ENCODE measurements at places on chromosomes 5 and 9.

DNA sequence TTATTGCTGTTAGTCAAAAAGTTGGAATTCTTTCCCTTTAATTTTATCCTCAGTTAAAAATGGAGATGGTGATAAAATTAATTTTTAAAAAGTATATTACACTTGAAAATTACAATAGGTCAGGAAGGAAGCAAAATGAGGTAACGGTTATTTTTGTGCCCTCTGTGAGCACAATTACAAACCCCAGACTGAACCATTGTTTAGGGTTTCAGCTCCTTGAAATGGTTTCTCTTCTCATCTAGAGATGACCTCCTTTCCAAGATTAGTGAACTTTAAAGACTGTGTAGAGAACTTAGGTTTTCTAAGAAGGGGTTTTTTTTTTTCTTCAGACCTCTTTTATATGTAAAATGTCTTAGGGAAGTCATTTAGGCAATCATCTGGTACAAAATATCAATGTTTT lies 126.2 kb upstream of the CHD1 start:
- DNase-seq = no peak

DNA sequence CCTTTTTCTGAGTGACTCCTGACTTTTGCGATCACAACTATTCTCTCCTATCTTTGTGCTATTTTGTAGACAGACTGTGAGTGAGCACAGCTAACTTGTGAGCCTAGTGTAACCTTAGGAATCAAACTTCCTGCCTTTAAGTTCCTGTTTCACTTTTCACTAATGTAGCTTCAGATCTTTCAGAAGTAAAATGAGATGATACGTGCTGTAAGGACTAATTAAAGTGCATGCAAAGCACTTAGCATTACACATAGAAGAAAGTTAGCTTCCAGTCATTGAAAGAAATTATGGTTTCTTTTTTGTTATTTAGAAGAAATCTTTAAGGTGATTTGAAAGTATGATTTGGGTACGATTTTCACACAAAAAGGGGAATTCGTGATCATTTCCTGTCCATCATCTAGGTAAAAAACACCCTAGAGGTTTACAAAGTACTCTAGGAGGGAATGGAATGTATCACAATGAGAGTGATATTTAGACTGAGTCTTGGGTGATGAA lies 122.7 kb downstream of the ST8SIA4 start:
- DNase-seq = no peak

GRCh38 chr9:7367726-7368125 lies 431.9 kb downstream of the DMAC1 start:
- DNase-seq = no peak

- no peak for DNase-seq
These were observed 808.5 kb downstream of the TLE4 start for GRCh38 chr9:80380301-80380700.

DNA sequence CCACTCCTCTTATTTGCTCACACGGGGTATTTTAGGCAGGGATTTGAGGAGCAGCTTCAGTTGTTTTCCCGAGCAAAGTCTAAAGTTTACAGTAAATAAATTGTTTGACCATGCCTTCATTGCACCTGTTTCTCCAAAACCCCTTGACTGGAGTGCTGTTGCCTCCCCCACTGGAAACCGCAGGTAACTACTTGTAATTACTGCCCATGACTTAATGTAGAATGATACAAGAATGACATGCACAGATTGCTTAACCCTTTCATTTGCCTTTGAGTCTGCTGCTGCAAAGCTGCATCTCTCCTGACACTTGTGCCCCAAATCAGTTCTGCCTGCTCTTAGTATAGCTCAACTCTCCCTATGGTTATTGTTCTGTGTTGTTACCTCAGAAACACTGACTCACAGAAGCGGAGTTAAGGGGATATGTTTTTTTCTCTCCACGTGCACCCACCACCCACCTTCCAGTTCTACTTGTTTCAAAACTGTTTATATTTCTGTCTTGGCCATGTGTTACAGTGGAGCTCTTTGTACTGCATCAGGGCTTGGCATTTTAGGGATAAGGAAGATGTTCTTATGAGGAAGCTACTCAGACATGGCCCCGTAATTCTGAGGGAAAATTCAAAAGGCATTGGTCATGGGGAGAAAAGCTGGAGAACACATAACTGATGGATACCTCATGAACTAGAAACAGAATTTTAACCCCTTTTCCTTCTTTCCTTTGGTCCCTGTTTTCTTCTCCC lies 2.3 kb downstream of the ADRB2 start:
- DNase-seq = no peak

DNA sequence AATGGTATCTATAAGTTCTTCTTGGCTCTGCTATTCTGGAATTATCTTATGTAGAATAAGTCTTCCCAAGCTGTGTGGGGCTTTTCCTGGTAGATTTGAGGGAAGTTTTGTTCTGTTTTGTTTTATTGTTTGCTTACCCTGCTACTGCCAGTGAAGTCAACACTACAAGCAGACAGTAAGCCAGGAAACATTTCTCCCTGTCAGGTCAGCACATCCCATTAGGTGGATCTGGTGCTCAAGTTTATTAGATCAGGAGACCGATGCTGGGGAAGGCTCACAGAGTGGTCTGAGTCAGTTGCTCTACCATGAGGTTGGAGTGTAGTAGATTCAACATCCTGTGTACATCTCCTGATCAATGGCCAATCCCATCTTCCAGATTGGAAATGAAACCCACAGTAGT lies 79.1 kb downstream of the ADRB2 start:
- no peak for DNase-seq

DNA sequence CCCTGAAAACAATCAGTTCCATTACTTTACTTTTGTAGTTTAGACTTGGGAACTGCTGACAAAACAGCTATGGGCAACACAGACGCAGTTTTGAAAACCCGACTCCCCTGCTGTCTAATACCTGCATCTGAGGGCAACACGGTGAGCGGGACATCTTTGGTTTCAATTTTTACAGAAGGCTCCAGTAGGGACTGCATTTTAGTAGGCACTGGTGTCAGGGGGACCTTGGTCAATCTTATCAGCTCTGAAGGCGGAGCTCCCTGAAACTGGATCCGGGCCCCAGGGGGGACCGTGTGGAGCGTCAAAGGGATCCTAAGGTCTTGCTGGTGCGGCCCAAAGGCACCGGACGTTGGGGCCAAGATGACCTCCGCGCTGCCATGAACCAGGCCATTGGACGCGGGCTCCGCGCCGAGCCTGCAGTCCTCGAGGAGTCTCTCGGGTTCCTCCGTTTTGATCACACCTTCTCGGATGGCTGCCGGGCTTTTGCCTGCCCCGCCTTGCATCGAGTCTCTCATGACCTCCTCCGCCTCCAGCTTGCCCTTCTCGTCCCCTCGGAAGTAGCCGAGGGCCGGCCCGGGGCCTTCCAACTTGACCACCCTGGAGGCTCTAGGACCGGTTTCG lies 1.1 kb downstream of the SOX30 start:
- DNase-seq = no peak

GRCh38 chr5:92525131-92525530 lies 1055.9 kb downstream of the NR2F1-AS1 start:
- no peak for DNase-seq

DNA sequence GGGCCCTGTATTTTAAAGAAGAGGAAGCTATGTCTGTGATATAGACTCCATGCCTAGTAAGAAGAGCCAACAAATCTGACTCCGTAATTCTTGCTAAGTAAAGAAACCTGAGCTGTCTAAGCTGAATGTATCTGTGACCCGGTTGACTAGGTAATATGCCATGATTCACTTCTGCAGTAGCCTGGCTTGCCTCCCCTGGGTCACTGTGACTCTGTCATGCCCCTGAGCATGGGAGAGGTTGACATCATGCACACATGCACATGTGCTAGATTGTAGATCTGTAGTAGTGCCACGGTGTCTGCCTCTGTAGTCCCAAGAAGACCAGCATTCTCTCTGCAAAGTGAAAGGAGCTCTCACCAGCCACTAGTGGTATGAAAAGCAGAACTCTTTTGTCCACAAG lies 9.1 kb downstream of the SLC22A5 start:
- no peak for DNase-seq

DNA sequence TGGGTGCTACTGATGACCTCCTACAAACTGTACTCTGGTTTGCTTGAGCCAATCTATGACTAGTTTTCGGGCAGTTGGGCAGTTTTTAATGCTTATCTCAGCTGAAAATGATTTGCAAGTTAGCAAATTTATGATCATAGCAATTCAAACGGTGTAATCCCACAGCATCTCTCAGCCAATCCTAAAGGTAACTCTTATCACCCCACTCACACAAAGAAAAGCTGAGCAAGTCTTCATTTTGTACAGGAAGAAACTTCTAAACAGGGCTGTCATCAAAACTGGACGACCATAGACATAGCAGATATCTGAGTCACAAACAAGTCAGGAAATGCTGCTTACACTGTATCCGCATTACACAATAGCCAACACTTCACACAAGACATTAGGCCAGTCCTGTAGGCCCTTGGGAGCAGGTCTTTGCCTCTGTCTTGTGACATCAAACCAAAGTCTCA lies 2.6 kb upstream of the ENC1 start:
- DNase-seq = no peak

GRCh38 chr5:443239-444151 lies 519 bp downstream of the EXOC3 start:
- peak; percentile 31 for DNase-seq

Data from WTC11 (cell line).